ENCODE measurements at places on chromosomes 16 and 17.
A peak's percentile ranks its signal among the peaks of the same experiment; 100 is the strongest.

DNA sequence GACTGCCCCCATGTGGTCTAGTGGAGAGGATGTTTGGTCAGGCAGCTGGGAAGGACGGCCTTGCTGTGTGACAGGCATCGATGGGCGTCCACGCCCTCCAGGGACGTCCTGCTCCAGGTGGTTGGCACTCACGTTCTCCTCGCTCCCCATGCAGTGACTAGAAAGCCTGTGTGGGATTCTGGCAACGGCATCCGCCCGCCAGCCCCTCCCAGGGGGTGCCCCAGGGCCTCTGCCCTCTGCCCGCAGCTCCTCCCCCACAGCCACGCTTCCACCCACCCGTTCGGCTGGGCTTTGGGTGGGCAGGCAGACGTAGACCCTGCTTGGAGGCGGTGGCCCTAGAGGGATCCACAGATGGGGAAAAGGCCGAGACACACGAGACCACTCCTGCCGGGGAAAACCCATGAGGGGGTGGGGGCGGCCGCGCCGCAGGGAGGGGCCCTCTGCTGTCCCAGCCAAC is 4.7 kb upstream of the IL17C start:
- peak; percentile 79 for DNase-seq

- DNase-seq, result no peak
Observed at GRCh38 chr17:28514561-28515002, 8.4 kb downstream of the FOXN1 start.

DNA sequence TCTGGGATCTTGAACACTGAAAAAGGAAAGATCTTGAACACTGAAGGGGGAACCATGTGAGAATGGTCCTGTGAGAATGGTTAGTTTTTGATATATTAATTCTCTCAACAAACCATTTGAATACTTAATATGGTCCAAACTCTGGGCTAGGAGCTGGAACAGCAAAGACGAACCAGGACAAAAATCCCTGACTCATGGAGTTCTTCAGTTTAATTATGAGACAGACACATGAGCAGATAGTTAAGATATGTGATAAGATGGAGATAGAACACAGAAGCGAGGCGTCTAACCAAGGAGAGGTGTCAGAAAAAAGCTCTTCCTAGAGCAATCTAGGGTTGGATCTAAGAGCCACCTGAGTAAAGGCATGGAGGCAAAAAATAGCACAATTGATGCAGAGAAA is 1.6 kb downstream of the CKLF start:
- no peak for DNase-seq

DNA sequence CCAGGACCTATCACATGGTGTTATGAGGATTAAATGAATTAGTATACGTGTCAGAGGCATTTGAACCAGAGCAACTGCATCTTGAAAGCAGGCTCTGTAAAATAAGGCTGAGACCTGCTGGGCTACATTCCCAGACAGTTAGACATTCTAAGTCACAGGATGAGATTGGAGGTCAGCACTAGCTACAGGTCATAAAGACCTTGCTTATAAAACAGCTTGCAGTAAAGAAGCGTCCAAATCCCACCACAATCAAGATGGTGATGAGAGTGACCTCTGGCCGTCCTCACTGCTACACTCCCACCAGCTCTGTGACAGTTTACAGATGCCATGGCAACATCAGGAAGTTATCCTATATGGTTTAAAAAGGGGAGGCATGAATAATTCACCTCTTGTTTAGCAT is 71.8 kb downstream of the IRF8 start:
- no peak for DNase-seq

DNA sequence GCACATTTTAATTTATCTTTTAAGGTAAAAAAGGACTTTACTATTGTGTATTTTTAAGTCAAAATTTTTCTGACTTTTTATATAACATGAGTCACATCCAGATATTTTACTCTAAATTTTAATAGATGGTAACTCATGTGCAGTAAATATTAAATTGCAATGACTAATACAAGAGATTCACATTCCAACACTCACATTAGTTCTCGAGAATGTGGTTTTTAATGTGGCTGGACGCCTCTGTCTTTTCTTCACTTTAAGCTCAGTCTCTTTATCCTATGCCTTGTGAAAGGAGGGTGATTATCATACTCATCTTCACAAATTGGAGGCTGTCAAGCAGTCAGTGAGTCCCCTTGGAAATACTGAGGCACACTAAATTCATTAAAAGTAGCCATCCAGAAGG is 315.6 kb downstream of the HS3ST3B1 start:
- no peak for DNase-seq

GRCh38 chr17:64683796-64684195 is 21.7 kb upstream of the SMURF2 start:
- no peak for DNase-seq

- DNase-seq, result no peak
Observed at GRCh38 chr17:41974658-41975057, 8.1 kb downstream of the CNP start.

GRCh38 chr17:58513965-58514769 is at the start of gene MTMR4:
Gene MTMR4 (minus strand): TSS chr17:58514638. CDS start chr17:58514407, 231 bp downstream.
- peak; percentile 83 for DNase-seq

DNA sequence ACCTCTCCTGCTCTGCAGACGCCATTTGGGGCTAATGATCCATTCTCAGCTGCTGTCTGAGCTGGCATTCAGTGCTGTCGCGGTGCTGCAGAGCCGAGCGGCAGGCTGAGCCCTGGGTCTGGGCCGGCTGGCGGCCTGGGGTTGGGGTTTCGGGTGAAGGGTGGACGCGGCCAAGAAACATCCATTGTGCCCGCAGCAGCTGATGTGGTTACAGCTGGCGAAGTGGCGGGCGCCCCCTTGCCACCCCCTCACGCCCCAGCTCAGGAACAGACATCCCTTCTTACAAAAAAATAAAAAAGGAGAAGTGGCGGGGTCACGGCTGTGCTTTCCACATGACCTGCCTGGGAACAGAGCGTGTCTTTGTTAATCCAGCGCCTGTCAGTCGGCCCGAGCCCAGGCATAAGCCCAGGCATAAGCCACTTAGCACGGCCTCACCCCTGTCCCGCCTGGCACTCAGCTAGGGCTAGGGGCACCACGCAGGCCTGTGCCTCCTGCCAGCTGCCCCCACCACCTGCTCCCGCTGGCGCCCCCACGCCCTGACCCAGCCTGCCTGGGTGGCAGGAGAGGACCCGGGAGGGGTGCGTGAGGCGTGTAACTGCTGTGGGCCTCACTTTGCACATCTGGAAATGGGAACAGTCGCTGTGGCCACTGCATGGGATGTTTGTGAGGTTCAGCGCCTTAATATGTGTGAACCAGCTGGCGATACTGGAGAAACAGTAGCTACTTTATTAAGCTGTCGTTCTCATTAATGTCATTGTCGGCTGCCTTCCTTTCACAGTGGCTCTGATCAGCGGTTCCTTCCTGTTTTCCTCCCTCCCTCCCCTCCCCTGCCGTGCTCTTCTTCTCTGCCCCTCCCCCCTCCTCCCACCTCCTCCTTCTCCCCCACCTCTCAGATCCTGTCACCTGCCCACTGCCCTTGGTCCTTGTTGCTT is 197.7 kb upstream of the CIBAR2 start:
- DNase-seq, result peak; percentile 92

DNA sequence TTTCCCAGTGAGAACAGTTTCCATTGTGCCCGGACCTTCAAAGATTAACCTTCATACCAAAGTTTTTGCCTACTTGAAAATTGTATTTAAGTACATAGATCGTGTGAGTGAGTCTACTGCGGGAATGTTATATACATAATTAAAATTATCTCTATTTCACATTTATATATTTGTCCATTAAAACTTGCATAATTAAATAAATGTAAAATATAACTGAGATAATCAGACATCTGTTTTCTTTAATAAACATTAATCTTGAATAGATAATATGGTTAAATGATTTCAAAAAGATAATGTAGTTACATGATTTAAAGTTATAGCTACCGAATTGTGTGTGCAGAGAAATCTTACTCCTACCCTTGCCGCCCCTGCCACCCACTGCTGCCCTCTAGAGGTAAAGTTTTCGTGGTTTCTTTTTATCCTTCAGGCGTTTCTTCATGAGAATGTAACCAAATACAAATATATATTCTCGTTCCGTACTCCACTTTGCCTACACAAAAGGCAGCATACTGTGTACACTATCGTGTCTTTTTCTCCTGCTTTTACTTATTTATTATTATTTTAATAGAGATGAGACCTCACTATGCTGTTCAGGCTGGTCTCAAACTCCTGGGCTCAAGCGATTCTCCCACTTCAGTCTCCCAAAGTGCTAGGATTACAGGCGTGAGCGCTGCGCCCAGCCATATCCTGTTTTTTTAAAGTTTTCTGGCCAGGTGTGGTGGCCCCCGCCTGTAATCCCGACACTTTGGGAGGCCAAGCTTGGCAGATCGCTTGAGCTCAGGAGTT is 35.6 kb downstream of the RPA1 start:
- DNase-seq, result peak; percentile 57

- DNase-seq, result no peak
Observed at GRCh38 chr16:78142788-78143187, 43.3 kb downstream of the WWOX start.

DNA sequence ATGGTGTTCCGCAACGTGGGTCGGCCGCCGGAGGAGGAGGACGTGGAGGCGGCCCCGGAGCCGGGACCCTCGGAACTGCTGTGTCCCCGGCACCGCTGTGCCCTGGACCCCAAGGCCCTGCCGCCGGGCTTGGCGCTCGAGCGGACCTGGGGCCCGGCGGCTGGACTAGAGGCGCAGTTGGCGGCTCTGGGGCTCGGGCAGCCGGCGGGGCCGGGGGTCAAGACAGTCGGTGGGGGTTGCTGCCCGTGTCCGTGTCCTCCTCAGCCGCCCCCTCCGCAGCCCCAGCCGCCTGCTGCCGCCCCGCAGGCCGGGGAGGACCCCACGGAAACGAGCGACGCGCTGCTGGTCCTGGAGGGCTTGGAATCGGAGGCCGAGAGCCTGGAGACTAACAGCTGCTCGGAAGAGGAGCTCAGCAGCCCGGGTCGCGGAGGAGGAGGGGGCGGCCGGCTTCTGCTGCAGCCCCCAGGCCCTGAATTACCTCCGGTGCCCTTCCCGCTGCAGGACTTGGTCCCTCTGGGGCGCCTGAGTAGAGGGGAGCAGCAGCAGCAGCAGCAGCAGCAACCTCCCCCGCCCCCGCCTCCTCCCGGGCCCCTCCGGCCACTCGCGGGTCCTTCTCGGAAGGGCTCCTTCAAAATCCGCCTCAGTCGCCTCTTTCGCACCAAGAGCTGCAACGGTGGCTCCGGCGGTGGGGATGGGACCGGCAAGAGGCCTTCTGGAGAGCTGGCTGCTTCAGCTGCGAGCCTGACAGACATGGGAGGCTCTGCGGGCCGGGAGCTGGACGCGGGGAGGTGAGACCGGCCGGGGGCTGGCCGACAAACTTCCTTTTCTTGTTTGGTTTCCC is 821 bp downstream of the SOCS7 start:
- DNase-seq, result peak; percentile 48

GRCh38 chr17:6940186-6940649 is 55.6 kb upstream of the ALOX12 start:
- DNase-seq, result no peak

GRCh38 chr17:22503322-22503899 is 811.1 kb downstream of the KCNJ18 start:
- no peak for DNase-seq

DNA sequence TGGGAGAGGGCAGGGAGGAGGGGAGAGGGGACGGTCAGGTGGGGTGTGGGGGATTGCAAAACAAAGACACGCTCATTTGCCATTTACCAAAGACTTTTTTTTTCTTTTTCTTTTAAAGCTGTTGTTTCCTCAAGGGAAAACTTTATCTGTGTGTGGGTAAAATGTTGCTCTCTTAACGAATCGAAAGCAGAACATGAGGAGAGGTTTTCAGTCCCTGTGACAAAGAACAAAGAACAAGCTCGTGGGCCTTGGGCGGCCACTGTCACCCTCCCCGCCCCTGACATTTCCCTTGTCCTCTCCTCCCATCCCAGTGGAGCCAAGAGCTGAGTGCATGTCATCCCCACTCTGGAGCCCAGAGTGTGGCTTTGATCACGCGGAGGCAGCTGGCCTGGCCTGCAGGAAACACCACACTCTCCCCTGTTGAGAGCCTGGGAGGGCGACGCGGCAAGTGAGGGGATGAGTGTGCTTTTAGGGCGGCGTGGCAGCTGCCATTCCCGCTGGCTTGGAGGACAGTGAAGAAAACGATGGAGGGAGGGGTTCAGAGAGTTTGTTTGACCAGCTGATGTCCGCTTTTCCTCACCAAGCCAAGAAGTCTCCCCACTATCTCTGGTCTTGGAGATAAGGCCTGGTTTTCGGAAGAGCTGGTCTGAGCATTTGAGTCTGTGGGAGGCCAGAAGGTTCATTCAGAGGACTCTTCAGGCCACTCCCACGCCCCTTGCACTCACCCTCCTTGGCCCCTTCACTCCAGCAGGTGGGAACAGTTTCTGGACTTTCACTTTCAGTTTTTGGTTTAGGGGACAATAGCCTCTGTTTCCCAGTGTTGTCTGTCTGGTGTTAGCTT is 11.4 kb downstream of the CCR7 start:
- no peak for DNase-seq

DNA sequence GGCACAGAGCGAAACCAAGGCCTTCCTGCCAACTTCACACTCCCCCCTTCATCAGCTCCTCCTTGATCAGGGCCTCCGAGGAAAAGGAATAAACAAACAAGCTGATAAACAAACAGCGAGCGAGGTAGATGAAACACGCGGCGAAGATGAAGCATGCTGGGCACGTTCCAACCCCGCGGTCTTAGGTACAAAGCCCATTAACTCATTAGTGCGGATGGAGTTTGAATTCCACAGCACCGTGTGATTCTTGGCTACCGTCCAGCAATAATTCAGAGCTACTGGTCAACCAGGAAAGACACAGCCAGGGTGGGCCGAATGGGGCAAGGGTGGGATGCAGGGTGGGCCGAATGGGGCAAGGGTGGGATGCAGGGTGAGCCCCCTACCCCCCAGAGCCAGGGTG is 67.3 kb downstream of the RBFOX3 start:
- no peak for DNase-seq

Measured in NAMALWA (cell line).